ENCODE measurements at places on chromosomes 5 and 9.

DNA sequence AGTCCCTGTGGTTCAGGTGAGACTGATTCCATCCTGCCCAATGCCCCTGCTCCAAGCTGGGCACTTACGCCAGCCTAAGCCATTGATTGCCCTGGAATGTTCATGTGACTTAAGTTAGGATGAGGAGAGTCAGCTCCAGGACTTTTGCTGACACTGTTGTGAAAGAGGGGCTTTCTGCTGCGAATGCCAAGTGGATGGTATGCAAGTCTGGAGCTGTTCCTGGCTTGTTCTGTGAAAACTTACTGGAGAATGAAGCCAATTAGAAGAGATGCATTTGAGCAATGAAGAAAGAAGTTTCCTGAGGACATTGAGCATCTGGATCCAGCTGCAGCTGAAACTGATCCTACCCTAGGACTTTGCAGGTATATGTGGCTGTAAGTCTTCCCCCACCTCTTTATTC, 61.2 kb upstream of the ZFR start:
- no peak for DNase-seq

GRCh38 chr9:79694676-79695400, 123.1 kb downstream of the TLE4 start:
- DNase-seq: no peak

GRCh38 chr9:133397895-133398294, 19.9 kb downstream of the REXO4 start:
- DNase-seq: no peak

DNA sequence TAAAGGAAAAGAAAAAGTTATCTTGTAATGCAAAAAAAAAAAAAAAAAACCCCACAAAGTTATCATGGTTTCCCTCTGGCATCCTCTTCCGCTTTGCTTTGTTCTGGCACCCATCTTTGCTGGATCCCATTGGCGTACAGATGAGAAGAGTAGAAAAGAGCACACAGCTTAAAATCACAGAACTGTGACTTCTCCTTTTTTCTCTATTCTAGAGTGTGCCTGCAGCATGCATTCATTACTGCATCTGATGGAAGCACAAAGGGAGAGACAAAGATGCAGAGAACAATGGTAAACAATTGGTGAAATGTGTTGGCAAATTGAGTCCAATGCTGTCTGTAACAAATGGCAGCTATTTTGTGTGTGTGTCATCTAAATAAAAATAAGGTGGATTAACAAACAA, 440.8 kb upstream of the PIK3R1 start:
- no peak for DNase-seq

- no peak for DNase-seq
These were observed 784.1 kb downstream of the MAT2B start for GRCh38 chr5:164289526-164289925.

DNA sequence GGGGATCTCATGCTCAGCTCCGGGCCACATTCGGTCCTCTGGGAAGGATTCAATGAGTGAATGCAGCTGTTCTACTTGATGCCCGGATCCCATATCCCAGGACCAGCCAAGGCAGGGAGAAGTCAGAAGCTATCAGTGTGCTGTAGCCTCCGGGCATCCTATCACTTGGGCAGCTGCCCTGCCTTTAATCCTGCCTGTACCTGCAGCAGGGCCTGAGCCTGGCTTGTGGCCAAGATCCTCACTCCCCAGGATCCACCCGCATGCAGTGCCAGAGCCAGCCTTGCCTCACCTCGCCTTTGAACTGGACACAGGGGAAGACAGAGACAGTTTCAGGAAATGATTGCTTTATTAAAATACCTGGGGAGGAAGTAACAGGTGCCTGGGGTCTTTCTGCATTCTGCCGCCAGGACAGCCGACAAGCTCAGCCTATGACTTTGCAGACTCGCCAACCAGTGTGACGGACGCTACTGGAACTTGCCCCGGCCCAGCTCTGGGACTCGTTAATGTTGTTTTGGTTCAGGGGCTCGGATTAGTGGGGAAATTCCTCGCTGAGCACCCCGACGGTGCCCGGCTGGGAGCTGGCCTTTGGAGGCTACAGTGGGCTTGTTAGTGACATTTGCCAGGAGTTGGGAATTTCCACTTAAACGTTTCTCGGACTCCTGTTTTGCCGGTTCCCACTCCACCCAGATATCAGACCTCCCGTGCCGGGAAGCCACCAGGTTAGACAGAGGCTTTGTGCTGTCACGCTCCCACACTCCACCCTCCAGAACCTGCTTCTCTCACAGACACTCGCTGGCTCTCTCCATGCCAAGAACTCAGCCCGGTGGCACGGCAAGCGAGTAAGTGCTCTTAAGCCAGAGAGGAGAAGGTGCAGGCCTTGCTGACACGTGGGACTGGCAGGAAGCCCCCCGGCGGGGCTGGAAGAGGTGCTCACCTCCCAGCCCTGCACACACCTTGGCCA, 721 bp downstream of the PTGES start:
- peak; percentile 71 for DNase-seq

GRCh38 chr5:59326596-59326995, 566.9 kb downstream of the PDE4D start:
- no peak for DNase-seq

DNA sequence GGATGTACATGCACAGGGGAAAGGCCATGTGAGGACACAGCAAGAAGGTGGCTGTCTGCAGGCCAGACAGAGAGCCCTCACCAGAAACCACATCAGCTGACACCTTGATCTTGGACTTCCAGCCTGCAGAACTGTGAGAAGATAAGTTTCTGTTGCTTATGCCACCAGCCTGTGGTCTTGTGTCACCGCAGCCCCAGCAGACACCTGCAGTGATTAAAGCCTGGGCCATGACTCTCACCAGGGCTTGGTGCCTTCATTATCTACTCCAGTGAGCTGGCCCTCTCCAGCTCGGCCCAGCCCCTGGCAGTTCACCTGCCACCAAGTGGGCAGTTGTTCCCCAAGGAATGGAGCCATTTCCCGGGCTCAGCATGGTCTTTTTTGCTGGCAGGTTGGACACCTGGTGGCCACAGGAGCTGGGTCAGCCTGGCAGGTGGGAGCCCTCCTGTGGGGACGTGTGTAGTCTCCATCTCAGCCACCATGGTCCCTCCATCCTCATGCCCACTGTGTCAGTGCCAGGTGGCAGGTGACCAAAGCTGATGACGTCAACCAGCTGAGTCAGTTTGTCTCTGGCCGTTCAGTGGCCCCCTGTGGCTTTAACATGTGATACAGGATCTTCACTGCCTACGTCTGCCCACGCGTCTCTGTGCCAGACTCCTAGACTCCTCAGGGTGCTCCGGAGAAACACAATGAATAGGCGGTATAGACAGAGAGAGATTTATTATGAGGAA, 99.9 kb upstream of the PPP1R26 start:
- no peak for DNase-seq

GRCh38 chr5:157540124-157540523, 35.5 kb downstream of the ADAM19 start:
- DNase-seq: no peak

DNA sequence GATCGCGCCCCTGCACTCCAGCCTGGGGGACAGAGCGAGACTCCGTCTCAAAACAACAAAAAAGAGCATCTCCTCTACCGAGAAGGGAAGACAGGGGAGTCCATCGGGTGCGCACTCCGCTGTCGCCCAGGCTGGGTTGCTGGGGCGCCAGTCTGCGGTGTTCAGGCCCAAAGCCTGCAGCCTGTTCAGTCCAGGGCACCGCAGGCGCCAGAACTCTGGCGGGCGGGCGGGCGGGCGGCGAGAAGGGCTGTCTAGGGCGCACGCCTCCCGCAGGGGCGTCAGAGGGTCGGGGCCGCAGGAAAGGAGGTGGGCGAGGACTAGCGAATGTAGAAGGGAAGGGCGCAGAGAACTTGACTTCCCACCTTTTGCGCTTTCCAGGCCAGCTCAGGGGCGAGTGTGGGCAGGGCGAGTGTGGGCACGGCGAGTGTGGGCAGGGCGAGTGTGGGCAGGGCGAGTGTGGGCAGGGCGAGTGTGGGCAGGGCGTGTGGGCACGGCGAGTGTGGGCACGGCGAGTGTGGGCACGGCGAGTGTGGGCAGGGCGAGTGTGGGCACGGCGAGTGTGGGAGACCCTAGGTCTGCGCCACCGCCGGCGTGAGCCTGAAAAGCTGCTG, 10.5 kb downstream of the PROP1 start:
- DNase-seq: no peak

- no peak for DNase-seq
These were observed 64.5 kb downstream of the EPB41L4B start for GRCh38 chr9:109256336-109256735.

All from SK-N-SH (cell line).